ENCODE measurements at places on chromosomes 12 and 14.
A peak's percentile ranks its signal among the peaks of the same experiment; 100 is the strongest.

- DNase-seq = no peak
Observed at GRCh38 chr12:50402264-50403000, 1.7 kb downstream of the LARP4 start.

DNA sequence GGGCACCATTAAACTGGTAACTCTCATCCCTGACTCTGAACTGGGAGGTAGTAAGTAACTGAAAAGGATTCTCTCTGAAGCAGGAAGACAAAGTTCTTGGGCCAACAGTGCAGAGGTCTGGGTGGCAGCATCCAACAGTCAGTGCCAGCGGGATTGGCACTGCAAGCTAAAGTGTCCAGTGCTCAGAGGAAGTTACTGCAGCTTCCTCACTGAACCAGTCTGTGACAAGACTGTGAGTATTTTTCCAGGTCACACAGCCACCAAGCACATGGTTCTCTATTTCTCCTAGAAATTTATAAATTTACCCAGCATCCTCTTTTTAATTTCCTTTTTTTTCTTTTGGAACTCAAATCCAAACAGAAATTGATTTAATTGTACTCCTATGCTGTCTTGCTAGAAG, 81.6 kb upstream of the FAR2 start:
- no peak for DNase-seq

- no peak for DNase-seq
Observed at GRCh38 chr12:2009623-2010022, 5.4 kb upstream of the DCP1B start.

- no peak for DNase-seq
Observed at GRCh38 chr14:99576761-99577705, 27.0 kb downstream of the CCDC85C start.

- DNase-seq = no peak
Observed at GRCh38 chr14:59342516-59343484, 122.4 kb downstream of the GPR135 start.

GRCh38 chr14:68975667-68976066, 3.4 kb downstream of the ACTN1 start:
- DNase-seq = no peak

DNA sequence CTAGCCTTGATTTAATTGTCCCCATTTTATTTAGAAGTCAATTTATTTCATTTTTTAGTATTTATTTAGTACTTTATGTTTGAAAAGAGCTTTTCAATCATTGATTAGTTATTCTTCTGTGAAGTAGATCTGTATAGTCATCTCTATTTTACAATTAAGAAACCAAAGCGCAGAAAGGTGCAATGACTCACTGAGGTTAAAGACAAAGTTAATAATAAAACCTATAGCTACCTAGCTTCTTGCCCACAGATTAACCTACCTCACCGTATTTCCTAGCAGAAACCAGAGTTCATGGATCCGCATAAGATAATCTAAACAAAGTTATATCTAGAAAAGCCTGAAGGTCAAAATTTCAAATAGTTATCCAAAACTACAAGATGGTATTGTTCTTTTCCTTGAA, 176.4 kb downstream of the GRIN2B start:
- no peak for DNase-seq

- DNase-seq = no peak
Observed at GRCh38 chr12:108561852-108562347, 496 bp upstream of the ISCU start.

DNA sequence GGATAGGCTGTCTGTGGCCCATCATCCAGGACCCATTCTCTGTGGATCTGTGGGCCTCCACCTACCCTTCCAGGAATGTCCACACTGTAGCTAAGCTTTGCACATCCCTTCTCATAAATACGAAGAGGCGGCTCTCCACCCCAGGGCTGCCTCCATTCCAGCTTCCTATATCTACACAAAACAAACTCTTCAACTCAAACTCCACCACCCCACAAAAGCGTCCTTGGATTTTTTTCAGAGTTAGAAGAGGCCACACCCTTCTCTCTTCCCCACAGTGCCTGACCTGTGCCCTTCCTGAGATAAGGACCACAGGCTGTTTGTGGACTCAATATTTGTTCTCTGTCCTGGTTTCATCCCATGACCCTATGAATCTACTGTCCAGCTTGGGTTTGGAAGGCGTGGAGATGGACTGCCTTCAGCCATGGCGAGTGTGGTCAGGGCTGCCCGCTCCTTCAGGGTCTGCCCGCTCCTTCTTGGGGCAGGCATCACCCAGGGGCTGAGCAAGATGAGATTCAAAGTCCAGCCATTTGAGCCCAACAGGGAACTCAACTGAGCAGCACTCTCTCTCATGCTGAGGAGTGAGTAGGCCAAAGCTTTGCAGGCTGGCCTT, 13.0 kb upstream of the SERPINA12 start:
- no peak for DNase-seq

DNA sequence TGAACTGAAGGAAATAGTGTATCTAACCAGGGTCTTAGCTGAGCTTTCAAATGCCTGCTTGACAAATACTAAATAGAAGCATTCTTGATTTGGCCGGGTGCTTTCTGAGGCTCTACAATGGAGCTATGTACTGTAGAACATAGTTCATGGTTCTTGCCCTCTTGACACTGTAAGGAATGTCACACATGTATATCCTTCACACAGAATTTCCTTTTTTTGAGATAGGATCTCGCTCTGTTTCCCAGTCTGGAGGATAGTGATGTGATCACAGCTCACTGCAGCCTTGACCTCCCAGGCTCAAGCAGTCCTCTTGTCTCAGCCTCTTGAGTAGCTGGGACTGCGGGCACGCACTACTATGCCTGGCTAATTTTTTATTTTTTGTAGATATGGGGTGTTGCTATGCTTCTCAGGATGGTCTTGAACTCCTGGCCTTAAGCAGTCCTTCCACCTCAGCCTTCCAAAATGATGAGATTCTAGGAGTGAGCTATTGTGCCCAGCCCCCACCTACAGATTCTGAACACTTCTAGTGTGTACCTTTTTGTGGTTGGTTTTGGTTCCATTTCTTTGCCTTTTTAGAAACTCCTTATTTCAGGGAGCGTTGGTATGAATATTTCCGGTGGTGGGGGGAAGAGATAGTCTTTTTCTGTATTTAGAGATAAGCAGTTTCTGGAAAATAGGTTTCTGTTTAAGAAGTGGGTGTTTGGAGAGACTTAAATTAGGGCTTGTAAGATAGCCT, 4.2 kb downstream of the MLXIP start:
- no peak for DNase-seq

- no peak for DNase-seq
Observed at GRCh38 chr12:121297435-121297991, 1.0 kb upstream of the CAMKK2 start.

- no peak for DNase-seq
Observed at GRCh38 chr12:114069507-114069906, 103.4 kb upstream of the RBM19 start.

DNA sequence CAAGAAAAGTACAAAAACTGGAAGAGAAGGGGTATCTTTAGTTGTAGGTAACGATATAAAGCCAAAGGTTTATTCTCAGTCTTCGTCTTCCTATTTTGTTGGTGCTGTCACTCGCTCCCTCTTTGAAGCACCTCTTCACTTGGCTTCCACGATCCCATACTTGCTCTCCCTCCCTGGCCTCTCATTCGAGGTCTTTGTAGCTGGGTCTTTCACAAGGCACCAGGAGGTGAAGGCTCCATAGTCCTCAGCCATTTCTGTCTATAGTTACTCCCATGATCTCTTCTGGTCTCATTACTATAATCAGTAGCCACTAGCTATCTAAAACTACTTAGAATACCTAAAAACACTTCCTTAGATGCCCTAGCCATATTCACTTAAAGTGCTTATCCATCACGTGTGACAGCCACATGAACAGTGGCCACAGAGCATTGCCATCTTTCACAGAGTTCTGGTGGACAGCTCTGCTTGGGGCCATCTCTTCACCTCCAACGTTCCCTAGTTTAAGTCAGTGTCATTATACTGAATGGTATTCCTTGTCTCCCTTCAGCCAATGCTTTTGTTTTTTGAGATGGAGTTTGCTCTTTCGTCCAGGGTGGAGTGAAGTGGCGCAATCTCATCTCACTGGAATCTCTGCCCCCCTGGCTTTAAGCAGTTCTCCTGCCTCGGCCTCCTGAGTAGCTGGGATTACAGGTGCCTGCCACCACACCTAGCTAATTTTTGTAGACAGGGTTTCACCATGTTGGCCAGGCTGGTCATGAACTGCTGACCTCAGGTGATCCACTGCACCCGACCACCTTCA, 57.1 kb downstream of the ATP2A2 start:
- DNase-seq = no peak

- DNase-seq = no peak
Observed at GRCh38 chr12:83018088-83018487, 331.4 kb downstream of the TMTC2 start.

DNA sequence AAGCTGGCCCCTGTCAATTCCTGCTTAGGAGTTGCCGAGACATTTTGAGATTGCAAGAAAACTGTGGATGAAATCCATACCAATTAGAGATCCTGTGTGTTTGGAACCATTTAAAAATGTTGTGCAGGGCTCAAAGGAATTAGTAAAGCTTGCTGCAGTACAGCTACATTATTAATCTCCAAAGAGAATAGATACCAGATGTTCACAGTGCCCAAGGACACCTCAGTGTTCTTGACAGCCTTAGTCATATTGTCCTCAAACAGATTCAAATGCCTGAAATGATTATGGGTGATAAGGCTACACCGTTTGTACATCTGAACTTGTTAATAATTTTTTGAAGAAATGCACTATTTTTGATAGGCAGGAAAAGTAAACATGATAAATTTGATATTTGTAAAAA, 164.6 kb downstream of the MSRB3 start:
- peak; percentile 38 for DNase-seq

- DNase-seq = no peak
Observed at GRCh38 chr12:8905546-8905945, 8.8 kb upstream of the PHC1 start.

GRCh38 chr12:118025168-118025567, 8.7 kb downstream of the RFC5 start:
- DNase-seq = no peak

- DNase-seq = no peak
Observed at GRCh38 chr14:81298122-81298521, 77.4 kb upstream of the GTF2A1 start.

GRCh38 chr12:97752129-97752528, 289.5 kb downstream of the RMST start:
- DNase-seq = no peak

DNA sequence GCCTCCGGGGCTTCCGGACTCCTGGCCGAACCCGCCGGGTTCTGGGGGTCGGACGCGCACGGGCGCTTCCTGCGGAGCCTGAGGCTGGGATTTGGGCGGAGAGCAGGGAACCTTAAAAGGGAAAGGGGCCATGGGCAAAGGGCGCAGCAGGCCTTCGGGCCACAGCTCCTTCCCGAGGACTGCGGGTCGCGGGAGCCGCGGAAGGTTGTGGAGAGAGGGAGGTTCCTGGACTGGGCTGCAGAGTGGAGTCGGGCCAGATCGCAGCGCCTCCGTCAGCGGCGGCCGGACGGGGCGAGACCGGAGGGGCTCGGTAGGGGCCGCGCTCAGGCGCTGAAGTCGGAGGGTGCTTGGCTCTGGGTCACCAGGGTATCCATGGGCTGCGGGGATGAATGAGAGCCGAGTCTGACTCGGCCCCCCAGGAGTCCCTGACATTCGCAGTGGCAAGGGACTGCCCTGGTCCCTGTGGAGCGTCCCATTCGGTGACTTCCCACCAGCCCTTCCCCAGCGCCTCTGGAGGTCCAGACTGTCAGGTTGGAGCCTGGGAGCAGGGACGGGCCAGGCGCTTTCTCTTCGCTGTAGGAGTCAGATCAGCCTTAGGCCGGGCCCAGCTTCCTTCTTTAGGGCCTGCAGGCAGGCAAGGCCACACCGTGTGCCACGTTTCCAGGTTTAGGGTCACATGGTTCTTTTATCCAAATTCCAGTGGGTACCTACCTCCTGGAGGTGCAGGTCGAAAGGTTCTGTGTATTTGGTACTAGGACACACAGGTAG, 938 bp upstream of the SLC25A29 start:
- DNase-seq = no peak

DNA sequence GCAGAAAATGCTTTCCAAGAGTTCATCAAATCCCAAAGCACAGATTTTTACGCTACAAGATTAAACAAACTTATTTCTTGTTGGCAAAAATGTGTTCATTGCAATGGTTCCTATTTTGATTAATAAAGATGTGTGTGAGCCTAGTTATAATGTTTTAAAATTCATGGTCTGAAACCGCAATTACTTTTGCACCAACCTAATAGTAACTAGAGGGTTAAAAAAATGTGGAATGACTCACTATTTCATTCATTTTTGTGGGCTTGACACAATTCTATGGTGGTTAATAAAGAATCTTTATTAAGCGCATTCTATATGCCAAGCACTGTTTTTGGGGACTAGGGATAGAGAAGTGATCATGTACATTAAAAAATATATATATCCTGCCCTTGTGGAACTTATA, 38.6 kb upstream of the METAP2 start:
- DNase-seq = no peak

GRCh38 chr12:25827141-25827540, 131.3 kb upstream of the RASSF8 start:
- DNase-seq = no peak

DNA sequence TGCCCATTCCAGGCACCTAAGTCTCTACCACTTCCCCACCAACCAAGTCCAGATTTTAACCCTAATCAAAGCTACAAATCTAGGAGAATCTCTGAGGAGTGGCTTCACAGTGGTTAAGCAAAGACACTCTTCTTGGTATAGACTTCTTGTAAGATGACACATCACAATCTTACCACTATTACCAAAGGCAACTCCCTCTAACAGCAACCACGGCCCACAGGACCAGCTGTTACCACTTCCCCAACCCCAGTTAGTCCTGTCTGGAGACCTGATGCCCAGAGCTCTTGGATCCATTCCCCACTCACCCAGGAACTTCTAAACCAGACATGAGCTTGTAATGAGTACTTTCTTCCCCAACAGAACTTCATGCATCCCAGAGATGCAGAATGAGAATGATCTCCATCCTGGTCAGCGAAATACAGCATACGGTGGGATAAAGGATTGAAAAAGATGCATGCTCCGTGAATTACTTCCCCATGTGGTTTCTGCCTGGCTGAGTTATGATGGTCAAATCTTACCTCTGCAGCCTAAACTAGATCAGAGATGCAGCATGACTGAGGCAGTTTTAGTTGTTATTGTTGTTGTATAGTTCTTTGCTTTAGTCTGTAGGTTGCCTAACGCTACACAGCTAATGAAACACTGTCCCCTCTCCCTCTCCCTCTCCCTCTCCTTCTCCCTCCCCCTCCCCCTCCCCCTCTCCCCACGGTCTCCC, 87.7 kb upstream of the FOXN3 start:
- DNase-seq = peak; percentile 52

- DNase-seq = no peak
Observed at GRCh38 chr14:103733651-103734050, 18.0 kb downstream of the ZFYVE21 start.

DNA sequence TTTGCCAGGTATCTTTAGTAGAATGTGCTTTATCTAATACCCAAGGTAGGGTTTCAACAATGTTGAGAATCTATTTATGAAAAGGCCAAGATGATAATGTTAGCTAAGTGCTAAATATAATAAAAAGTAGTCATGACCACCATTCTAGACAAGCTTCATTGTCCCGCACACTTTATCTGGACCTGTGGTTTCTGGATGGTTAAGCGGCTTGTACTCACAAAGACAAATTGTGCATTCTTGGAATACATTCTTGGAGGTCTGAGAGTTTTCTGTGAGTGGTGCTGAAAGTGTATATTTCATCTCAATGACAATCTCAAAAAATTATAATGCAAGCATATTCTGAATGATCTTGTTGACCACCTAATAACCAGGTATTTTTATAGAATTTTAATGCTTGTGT, 646.9 kb downstream of the DIO2 start:
- DNase-seq = no peak

- DNase-seq = no peak
Observed at GRCh38 chr14:20376071-20376588, 32.7 kb downstream of the PARP2 start.

- no peak for DNase-seq
Observed at GRCh38 chr12:125065021-125065918, at the start of gene AACS. TSS of gene AACS (plus strand) at chr12:125065435. CDS start at chr12:125065585, 150 bp downstream.
